IPS-NIHi11 (cell line): ENCODE measurements at places on chromosomes 16 and 17.
A peak's percentile ranks its signal among the peaks of the same experiment; 100 is the strongest.

GRCh38 chr16:74773446-74774222, 986 bp downstream of the FA2H start:
- no peak for DNase-seq

- DNase-seq: no peak
Measured at GRCh38 chr17:3771140-3771539, 29.8 kb downstream of the ITGAE start.

- DNase-seq: no peak
Measured at GRCh38 chr16:23080329-23080728, 68.9 kb downstream of the USP31 start.

DNA sequence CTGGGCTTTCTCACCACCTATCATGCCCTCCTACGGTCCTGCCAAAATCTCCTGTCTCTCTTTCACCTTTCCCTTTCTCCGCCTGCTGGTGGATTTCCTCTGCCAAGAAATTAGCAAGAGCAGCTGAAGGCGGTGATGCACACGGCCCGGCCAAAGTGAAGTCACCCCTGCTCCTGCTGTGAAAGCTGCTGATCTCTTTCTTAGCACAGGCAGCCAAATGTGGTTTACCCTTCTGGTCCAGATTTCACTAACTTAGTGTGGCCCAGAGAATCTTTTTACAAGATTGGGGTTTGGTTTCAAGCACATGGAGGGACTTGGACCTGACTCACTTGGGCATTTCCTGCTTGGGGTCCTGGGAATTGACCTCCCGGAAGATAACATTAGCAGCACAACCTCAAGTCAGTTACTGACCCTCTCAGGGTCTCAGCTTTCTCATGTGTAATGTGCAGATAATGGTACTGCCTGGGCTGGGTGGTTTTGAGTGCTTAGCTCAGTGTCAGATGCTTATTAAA, 155.7 kb downstream of the SOCS1 start:
- DNase-seq: peak; percentile 67

- DNase-seq: no peak
Measured at GRCh38 chr17:9203771-9204425, 182.6 kb downstream of the NTN1 start.

DNA sequence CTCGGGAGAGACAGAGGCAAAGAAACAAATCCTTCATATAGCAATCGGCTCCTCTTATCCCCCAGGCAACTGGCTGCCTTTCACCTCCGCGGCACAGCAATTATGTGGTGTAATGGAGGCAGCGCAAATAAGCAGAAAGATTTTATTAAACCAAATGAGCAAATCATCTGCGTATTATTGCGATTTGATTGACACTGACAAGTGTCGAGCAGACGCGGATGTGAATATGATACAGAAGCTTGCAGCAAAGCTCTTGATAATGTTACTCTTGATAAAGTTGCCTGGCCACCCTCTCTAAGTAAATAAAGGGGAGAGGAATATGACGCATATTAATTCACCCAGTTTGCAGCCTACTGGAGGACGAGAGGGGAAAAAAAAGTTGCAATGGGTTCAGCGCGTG, 26.5 kb upstream of the AKTIP start:
- DNase-seq: no peak

GRCh38 chr17:27566671-27567562, 64.1 kb upstream of the LGALS9 start:
- no peak for DNase-seq

DNA sequence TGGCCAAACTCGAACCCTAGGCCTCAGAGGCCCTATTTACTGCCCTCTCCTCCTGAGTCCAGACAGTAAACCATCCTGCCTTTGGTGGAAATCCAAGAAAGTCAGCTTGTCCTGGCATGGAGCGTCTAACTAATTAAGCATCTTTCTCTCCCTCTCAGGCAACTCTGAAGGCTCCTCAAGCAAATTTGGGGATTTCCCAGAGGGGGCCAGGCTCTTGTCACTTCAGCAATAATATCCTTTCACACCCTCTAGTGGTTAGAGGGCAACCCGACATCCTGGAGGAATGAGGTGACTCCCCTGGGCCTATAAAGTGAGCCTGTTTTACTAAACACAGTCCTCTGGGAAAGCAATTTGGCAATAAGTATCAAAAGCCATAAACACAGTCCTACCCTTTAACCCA, 60.4 kb downstream of the NOG start:
- peak; percentile 66 for DNase-seq

DNA sequence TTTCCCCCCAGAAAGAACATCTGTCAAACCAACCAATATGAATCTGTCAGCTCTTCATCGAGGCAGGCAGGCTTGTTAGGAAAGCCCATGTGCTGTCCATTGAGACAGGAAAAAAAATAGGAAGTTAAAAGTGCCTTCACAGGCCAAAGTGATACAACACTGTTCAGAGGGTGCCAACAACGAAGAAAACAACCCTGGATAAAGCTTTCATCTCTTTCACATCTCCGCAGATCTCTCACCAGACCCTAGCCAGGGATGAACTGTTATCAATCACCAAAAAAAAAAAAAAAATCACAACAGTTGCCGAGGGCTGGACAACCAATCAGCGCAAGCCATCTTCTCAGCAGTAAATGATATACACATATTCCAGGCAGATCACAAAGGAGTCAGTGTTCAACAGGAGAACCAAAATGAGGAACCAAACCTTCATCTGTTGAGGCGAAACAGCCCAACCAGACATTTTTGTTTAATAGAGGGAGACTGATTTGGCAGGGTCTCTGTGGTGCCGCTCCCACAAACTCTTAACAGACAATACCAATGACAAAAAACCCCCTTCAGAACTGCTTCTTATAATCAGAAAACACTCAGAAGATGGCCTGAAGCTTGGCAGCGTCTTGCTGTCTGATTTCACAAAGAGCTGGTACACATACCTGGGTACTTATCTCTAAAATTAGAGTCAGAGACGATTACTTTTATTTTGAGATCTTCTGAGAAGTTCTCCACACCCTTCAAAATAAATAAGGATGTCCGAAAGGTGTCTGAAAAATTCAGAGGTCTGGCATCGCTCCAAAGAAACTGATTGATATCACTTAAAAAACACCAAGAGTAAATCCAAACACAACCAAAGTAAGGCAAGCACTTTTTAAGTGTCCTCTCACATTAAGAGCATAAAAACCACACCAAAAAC, 1.8 kb downstream of the MAP3K14 start:
- DNase-seq: no peak

- DNase-seq: no peak
Measured at GRCh38 chr17:3260163-3260562, 38.0 kb downstream of the OR3A1 start.

- no peak for DNase-seq
Measured at GRCh38 chr16:56640076-56640475, 1.6 kb downstream of the MT1A start.

DNA sequence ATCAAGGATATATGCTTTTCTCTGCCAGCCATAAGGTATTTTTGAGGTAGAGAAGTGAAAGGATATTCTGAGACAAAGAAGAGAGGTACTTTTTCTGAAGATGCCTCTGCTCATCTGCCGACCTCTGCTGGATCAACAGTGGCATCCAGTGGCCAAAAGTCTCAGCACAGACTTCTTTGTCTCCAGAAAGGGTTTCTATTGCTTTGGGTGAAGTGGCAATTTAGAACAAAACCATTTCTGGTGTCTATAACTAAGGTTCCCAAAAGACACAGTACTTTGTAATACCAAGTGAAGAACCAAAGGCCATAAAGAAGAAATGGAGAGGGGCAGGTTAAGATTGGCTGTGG, 155.2 kb upstream of the C17orf78 start:
- DNase-seq: peak; percentile 18

GRCh38 chr16:79721270-79721669, 120.7 kb upstream of the MAF start:
- DNase-seq: no peak

GRCh38 chr17:61461586-61461966, 9.4 kb downstream of the TBX4 start:
- DNase-seq: no peak

GRCh38 chr17:77735566-77736198, 222.8 kb upstream of the TNRC6C start:
- DNase-seq: peak; percentile 23

- DNase-seq: peak; percentile 64
Measured at GRCh38 chr17:6555331-6556120, 829 bp downstream of the PITPNM3 start.

- DNase-seq: no peak
Measured at GRCh38 chr16:48536614-48537200, 73.3 kb downstream of the N4BP1 start.

GRCh38 chr17:61065263-61065773, 334.3 kb upstream of the TBX2 start:
- no peak for DNase-seq

DNA sequence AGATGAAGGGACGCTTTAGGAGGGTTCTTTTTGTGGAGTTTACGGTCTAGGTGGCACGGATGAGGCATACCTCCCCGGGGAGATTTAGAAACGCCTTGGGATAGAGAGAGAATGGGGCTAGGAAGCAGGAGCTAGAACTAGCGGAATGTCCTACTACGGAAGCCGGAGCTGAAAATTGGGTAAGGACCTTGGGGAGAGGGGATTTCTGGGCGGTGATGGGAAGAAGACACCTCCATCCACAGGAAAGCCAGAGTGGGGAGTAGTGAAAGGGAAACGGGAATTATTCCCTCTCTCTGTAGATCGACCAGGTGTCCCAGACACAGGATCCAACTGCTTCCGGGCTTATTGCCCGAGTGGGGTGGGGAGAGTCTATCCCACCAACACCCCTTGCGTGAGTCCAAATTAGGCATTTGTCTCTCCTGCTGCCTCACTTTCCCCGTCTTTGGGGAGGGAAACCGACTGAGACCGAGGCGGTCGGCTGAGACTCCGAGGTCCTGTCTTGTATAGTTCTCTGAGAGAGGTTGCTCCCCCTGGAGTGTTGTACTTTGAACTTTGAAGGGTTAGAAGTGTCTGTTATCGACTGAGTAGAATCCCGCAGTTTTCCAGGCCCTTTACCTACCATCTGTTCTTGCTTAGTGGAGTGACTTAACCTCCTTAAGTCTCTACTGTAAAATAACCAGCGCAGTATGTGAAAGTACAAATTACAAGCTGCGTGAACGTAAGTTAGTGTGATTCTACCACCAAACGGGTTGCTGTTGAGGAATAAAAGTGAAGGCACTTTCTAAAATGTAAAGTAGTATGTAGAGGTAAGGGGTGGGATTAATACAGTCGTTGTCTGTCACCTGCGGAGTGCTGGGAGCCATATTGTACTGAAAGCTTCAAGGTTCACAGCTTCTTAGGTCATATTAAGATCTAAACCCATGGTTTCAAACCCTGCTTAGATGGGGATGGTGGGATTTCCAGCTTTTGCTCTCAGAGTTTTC, 1.0 kb downstream of the RSPRY1 start:
- DNase-seq: peak; percentile 23

DNA sequence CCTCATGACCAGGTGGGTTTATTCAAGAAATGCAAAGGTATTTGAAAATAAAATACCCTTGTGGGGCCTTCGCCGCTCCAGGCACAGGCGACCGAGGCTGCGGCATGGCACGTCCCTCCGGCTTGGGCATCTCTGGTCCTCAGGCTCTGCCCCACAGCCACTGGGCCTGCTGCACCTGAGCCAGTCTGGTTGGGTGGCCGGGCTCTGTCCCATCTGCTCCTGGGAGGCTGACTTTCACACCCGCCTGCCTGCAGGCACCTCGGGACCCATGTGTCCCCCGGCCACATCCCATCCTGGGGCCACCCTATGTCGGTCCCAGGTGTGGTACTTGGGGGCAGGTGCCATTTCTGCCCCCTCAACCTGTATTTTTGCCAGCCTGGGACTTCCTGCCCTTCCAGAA, 20.9 kb downstream of the OSBPL7 start:
- no peak for DNase-seq

DNA sequence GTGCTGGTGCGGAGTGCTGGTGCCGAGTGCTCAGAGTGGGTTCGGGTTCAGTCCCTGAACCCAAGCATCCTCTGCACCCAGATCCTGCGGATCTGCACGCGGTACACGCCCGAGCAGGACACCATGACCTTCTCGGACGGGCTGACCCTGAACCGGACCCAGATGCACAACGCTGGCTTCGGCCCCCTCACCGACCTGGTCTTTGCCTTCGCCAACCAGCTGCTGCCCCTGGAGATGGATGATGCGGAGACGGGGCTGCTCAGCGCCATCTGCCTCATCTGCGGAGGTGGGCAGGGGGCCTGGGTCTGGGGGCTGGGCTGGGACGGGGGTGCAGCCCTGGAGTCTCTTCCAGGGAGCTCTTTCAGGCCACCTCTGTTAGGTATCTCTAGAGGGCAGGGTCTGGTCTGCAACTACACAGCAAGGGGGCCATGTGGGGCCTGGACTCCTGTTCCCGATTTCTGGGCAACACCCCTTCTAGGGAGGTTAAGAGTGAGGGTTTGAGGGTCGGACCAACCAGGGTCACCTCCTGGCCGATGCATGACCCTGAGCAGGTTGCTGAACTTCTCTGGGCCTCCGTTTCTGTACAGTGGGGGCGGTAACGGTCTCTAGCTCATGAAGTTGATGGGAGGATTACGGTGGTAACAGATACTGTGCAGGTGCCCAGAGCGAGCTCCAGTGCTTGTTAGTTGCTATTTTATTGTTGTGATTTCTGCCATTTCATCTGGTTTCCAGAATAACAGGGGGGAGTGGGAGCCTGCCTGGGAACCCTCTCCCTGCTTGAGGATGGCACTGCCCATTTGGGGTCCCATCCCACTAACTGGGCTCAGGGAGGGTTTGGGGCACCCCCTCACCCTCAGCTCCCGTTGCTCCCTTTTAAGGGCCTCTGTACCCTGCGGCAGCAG, 10.1 kb downstream of the GJD3 start:
- DNase-seq: no peak

GRCh38 chr17:59366040-59366757, 34.7 kb downstream of the YPEL2 start:
- peak; percentile 91 for DNase-seq

GRCh38 chr17:16297367-16298139, 55.7 kb downstream of the CENPV start:
- DNase-seq: no peak

DNA sequence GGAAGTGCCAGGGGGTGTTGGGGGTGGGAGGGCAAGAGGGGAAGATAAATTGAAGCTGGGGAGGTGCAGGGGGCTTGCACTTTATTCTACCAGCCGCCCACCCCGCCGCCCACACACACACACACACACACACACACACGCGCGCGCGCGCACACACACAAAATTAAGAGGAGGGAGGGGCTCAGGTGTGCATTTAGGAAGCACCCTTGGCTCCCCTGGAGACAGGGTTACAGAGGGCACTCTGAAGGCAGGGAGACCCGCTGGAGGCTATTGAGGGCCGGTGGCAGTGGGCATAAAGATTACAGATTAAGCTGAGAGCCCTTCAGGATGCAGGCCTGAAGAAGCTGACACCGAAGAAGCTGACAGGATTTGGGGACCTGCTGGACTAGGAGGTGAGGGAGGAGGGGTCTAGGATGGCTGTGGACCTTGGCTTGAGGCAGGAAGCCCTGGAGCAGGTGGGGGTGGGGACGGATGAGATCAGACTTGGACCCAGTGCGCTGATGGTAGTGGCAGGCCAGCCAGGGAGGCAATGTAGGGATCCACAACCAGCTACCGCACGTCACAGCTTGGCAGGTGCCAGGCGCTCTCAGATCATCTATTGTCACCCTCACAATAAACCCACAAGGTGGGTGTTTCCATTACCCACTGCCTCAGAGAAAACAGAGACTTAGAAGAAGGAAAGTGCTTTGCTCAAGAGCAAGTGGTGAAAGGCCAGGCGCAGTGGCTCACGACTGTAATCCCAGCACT, 772 bp upstream of the SAMD14 start:
- DNase-seq: peak; percentile 56
